ENCODE measurements at places on chromosomes 5 and 9. TPM values are rescaled to one million over a fixed set of nuclear protein-coding genes. Genes with fewer than 3 reads are reported as not detected.

DNA sequence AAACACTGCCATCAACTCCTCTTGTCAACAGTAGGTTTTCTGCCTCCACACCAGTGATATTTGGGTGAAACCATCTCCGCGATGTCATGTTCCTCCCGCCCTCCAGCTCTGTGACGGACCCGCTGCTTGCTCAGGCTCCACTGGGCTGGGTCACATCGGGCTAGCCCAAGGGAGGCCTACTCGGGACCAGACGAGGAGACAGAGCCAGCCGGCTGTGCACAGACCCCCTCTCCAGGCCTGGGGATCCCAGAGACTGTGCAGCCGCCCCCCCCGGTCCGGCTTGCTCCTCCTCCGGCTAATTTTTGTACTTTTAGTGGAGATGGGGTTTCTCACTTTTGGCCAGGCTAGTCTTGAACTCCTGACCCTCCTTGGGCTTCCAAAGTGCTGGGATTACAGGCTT is 202.4 kb upstream of the PRDM9 start:
- H3K36me3 ChIP-seq: no peaks in the 10 kb centered on the region
- no peaks in the 10 kb centered on the region for H3K4me1 ChIP-seq

DNA sequence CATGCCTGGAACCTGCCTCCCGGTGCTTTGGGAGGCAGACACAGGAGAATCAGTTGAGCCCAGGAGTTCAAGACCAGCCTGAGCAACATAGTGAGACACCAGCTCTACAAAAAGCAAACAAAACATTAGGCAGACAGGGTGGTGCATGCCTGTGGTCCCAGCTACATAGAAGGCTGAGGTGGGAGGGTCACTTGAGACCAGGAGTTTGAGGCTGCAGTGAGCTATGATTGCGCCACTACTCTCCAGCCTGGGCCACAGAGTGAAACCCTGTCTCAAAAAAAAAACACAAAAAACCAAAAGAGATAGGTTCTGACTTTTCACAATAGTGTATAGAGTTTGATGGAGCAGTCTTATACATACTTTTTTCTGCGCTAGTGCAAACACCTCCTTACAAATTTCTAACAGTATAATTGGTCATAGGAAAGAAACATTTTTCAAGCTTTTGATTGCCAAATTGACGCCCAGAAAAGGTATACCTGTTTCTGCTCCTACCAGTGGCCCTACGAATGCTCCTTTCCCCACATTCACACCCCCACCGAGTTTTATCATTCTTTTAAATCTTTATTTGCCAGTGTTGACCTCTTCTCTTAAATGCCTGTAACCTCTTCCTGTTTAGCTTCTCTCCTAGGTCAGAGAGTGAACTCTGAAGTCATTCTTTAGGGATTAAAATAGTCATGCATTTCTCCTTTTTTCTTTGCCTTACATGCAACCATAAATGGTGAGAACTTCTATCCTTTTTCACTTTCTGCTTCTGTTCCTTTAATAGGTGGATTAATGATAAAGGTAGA is 7.5 kb downstream of the DOCK8 start:
- DNase-seq: no peak
- no peaks in the 10 kb centered on the region for H3K4me1 ChIP-seq
- no peak overlapping the region for H3K4me3 ChIP-seq

GRCh38 chr9:127130661-127131538 is 8.5 kb upstream of the ANGPTL2 start:
- peak; percentile 75 for DNase-seq
- peaks cover 75% of the 10 kb centered on the region for H3K4me1 ChIP-seq
- H3K4me3 ChIP-seq: no peak overlapping the region
- no peaks in the 10 kb centered on the region for H3K36me3 ChIP-seq
- H3K27me3 ChIP-seq: no peaks in the 10 kb centered on the region

DNA sequence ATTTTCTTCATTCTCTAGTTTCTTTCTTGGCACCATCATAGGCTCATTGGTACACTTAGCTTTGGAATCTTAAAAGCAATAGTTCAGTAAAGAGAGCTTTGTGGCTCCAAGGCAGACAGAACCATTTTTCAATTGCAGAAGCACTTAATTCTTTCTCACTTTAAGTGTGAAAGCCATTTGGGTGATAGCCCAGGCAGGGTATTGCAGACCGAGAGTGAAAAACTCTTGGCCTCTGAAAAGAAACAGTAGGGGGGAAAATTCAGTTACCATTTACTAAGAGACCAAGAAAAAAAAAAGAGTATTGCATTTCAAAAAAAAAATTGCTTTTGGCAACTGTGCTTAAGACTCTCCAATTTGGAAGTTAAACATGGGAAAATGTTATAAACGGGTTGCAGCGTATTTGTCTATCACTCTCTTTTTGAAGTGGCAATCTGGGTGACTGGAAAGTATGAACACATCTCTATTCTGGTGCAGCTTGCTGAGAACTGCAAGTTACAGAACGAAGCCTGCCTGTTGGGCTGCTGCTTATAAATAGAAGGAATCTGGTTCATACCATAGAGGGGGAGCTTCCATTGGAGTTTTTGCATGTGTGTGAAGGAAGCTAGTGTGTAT is 170.5 kb downstream of the TLE4 start:
- H3K4me1 ChIP-seq: no peaks in the 10 kb centered on the region
- H3K4me3 ChIP-seq: no peak overlapping the region
- H3K27me3 ChIP-seq: no peaks in the 10 kb centered on the region
- DNase-seq: no peak
- no peaks in the 10 kb centered on the region for H3K36me3 ChIP-seq

Gene KCTD16
- total RNA-seq: 0.42 TPM

- H3K27ac ChIP-seq: no peak overlapping the region
- H3K4me3 ChIP-seq: no peak overlapping the region
- no peaks in the 10 kb centered on the region for H3K36me3 ChIP-seq
- H3K27me3 ChIP-seq: no peaks in the 10 kb centered on the region
Measured at GRCh38 chr5:94849324-94849723, 230.9 kb downstream of the SLF1 start.

GRCh38 chr5:178986326-178986960 is 8.7 kb downstream of the GRM6 start:
- H3K4me1 ChIP-seq: no peaks in the 10 kb centered on the region
- H3K27me3 ChIP-seq: no peaks in the 10 kb centered on the region
- no peak for DNase-seq
- no peak overlapping the region for H3K27ac ChIP-seq
- no peaks in the 10 kb centered on the region for H3K36me3 ChIP-seq

Gene ADGRV1
- total RNA-seq: 1.9 TPM

Gene SH2D3C
- total RNA-seq: 14.9 TPM

DNA sequence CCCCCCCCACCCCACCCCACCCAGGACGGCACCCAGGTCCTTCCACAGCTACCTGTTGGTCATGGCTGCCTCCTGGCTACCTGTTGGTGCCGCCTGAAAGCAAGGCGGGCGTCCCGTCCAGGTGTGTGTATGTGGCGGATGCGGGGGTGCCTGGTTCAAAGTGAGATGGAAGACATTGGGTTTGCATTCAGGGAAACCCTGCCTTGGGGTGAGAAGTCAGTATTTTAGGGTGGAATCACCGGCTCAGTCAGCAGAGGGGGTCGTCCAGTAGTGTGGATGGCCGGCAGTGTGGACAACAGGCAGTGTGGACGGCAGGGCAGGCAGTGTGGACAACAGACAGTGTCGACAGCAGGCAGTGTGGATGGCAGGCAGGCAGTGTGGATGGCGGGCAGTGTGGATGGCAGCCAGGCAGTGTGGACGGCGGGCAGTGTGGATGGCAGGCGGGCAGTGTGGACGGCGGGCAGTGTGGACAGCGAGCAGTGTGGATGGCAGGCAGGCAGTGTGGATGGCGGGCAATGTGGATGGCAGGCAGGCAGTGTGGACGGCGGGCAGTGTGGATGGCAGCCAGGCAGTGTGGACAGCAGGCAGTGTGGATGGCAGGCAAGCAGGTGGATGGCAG is 28.0 kb downstream of the NKD2 start:
- H3K4me1 ChIP-seq: no peaks in the 10 kb centered on the region
- H3K36me3 ChIP-seq: no peaks in the 10 kb centered on the region
- no peak for DNase-seq

DNA sequence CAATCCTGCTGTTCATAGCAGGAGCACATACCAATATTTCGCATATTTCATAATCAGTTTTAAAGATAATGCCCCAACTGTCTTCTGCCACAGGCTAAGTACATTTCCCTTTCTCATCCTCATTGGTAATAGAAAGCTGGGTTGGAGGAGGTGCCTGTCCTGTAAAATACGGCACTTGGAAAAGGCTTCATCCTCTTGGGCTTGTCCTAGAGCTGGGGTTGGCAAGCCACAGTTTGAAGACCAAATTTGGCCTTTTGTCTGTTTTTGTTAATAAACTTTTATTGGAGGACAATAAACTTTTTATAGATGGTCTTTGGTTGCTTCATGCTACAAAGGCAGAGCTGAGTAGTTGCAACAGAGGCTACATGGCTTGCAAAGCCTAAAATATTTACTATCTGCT is 997.8 kb upstream of the CDH18 start:
- no peak overlapping the region for H3K4me3 ChIP-seq
- H3K4me1 ChIP-seq: no peaks in the 10 kb centered on the region
- no peak overlapping the region for H3K27ac ChIP-seq
- DNase-seq: no peak
- no peaks in the 10 kb centered on the region for H3K36me3 ChIP-seq

GRCh38 chr5:157204765-157205164 is 24.1 kb downstream of the ITK start:
- H3K27ac ChIP-seq: no peak overlapping the region
- H3K4me3 ChIP-seq: no peak overlapping the region
- no peaks in the 10 kb centered on the region for H3K4me1 ChIP-seq
- DNase-seq: no peak
- no peaks in the 10 kb centered on the region for H3K27me3 ChIP-seq

GRCh38 chr5:172524573-172525021 is 70.3 kb upstream of the SH3PXD2B start:
- no peak overlapping the region for H3K4me3 ChIP-seq
- no peaks in the 10 kb centered on the region for H3K27me3 ChIP-seq
- H3K4me1 ChIP-seq: no peaks in the 10 kb centered on the region

- no peaks in the 10 kb centered on the region for H3K4me1 ChIP-seq
- H3K4me3 ChIP-seq: no peak overlapping the region
- H3K36me3 ChIP-seq: no peaks in the 10 kb centered on the region
- no peak for DNase-seq
Measured at GRCh38 chr5:63029891-63030290, 451.3 kb downstream of the LRRC70 start.

GRCh38 chr9:97390791-97391406 is 21.0 kb upstream of the TDRD7 start:
- no peak for DNase-seq
- H3K27me3 ChIP-seq: peaks cover 15% of the 10 kb centered on the region
- no peak overlapping the region for H3K27ac ChIP-seq
- H3K36me3 ChIP-seq: no peaks in the 10 kb centered on the region
- H3K4me3 ChIP-seq: no peak overlapping the region
- H3K4me1 ChIP-seq: no peaks in the 10 kb centered on the region

DNA sequence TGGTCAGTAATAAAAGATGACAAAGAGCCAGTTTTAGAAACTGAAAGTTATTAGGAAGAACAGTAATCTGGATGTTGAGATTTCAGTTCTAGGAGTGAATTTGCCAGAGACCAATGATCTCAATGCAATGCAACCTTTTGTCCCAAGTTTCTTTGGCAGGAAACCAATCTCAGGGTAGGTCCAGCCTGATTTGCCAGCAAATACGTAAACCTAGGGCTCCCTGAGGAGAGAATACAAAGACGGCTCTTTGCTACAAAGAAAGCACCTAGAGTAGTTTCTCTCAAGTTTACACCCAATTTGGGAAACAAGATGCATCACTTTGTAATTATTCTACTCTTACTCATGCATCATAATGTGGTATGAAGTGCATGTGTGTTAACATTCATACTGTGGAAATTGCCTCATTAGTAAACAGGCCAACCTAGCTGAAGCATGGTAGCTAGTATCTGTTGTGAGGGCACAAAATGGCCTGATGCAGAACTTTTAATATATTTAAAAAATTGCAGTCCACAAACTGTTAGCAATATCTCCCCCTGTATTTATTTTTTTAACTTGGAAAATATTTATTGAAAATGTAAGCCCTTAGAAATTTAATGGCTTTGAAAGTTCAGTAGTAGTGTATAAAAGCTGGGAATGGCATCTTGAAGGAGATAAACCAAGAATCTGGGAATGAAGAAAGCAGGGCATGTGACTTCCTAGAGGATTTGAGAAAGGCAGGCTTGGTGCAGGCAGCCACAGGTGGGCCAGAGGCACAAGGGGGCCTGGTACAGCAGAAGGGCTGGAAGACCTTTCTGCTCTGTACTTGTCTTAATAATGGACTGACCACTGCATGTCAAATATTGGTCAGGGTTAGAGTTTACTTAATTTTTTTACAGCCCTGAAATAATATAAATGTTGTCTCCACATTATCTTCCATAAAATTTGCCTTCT is 59.5 kb downstream of the MAST4 start:
- H3K4me1 ChIP-seq: no peaks in the 10 kb centered on the region
- H3K4me3 ChIP-seq: no peak overlapping the region
- H3K27me3 ChIP-seq: no peaks in the 10 kb centered on the region
- no peak overlapping the region for H3K27ac ChIP-seq
- no peak for DNase-seq

DNA sequence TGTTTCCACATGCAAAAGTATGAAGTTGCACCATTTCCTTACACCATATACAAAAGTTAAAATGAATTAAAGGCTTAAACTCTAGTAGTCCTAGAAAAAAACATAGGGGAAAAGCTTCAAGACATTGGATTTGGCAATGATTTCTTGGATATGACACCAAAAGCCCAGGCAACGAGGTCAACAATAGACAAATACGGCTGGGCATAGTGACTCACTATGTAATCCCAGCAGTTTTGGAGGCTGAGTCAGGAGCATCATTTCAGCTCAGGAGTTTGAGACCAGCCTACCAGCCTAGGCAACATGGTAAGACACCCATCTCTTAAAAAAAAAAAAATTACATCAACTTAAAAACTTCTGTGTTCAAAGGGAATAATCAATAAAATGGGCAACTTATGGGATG is 30.9 kb upstream of the SREK1 start:
- no peaks in the 10 kb centered on the region for H3K4me1 ChIP-seq
- H3K27ac ChIP-seq: no peak overlapping the region
- no peak for DNase-seq
- H3K27me3 ChIP-seq: no peaks in the 10 kb centered on the region
- no peak overlapping the region for H3K4me3 ChIP-seq

- no peaks in the 10 kb centered on the region for H3K27me3 ChIP-seq
- H3K4me1 ChIP-seq: no peaks in the 10 kb centered on the region
- no peak overlapping the region for H3K27ac ChIP-seq
- H3K36me3 ChIP-seq: no peaks in the 10 kb centered on the region
- H3K4me3 ChIP-seq: no peak overlapping the region
- no peak for DNase-seq
Measured at GRCh38 chr5:97208184-97208713, 25.2 kb upstream of the RIOK2 start.

Gene JMY
- 25.7 TPM for total RNA-seq

DNA sequence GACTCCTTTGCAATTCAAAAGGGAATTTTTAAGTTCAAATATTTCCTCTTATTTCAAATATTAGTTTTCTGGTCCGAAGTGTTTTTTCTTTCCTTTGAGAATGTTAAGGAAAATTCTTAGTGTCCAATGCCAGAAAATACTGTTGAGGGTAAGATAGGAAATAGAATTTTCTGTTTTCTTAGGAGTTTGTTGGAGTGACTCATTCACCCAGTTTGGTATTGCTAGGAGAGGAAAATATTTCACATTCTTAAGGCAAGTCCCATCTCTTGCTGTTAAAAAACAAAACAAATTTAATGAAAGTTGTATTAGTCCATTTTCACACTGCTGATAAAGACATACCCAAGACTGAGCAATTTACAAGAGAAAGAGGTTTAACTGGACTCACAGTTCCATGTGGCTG is 349.2 kb upstream of the ADAMTSL1 start:
- no peak overlapping the region for H3K27ac ChIP-seq
- H3K4me3 ChIP-seq: no peak overlapping the region
- DNase-seq: no peak
- H3K36me3 ChIP-seq: no peaks in the 10 kb centered on the region
- H3K27me3 ChIP-seq: no peaks in the 10 kb centered on the region

Gene ROPN1L
- not detected for total RNA-seq

Gene STPG3
- total RNA-seq: not detected
